ENCODE measurements at places on chromosomes 3 and 15.

DNA sequence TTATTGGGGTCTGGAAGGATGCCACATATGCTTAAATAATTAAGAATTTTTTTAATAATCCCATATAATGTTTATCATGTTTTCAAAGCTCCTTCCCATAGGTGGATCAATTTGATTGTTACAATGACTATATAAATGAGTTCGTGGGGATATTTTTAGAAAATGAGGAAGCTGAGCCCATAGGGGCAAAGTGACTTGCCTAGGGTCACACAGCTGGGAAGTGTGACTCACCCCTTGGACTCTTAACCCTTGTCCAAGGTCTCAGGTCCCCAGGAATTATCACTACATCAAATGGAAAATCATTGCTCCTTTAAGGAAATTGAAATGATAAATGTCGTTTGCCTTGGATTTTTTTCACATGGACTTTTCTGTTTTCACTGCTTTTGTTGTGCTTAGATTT, 161.2 kb upstream of the RGMA start:
- DNase-seq: no peak

DNA sequence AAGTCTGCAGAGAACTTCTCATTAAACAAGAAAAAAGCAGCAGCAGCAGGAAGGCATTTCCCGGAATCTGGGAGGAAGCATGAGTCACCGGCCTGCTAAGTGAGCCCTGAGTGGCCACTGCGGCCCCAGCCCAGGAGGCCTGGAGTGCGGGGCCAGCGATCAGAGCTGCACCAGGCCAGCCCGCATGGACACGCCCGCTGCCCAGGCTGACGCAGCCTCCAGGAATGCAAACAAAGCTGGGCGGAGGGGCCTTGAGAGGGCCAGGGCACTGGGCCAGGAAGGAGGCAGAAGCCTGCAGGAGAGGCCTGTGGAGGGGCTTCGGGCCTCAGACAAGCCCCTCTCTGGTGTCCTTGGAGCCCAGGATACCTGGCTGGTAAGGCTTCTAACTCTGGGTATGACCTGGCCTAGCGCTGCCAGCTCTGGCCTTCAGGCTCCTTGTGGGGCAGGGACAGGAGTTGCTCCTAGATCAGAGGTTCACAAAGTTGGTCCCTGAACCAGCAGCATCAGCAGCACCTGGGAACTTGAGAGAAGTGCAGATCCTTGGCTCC, 101.2 kb downstream of the SMAD6 start:
- DNase-seq: no peak

DNA sequence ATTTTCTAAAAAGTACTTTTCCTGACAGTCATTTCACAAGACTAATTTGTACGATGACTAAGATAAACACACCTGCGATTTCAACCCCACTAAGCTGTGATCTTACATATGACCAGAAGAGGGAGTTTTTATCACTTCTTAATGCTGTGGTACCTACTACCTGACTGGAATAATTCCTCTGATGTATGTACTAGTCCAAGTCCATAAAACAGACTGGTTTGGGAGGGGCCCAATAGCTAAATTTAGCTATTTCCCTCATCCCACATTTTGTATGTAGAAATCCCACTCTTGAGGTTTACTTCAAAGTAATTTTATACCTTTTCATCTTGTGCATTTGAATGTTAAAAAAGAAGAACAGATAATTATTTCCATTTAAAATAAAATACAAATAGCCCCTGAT, 49.7 kb upstream of the SCAANT1 start:
- DNase-seq: no peak

DNA sequence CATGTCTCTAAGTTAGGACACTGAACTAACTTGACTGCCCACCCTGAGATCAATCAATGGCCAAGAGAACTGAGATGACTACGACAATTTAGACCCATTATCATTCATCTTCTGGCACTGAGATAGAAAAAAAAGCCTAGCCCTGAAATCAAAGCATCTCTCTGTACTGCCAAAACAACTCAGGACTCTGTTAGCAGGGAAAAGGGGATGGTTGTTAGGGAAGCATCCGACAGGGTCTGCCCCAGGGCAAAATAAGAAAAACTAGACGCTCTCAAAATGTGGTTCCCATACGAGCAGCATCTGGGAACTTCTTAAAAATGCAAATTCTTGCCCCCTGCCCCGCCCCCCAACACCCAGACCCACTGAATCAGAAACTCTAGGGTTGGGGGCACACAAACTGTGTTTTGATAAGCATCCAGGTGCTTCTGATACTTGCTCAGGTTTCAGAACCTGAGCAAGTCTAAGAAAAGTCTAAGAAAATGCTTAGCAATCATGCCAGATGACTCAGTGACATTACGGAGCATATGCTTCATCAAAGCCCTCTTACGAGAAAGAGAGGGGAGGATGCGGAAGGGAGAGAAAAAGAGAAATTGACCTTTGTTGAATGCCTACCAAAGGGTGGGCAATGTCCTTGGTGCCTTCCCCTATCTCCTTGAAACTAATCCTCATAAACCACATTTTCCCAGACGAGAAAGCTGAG, 172.8 kb upstream of the HES1 start:
- DNase-seq: no peak

All from NCI-H187 treated with DMSO at 0.1 percent for 48 hours (cell line).